CD8-positive, alpha-beta memory T cell (primary cell): ENCODE measurements at places on chromosomes 6 and 20. TPM values are rescaled to one million over a fixed set of nuclear protein-coding genes. Genes with fewer than 3 reads are reported as not detected.

GRCh38 chr6:72140795-72141194, 254.4 kb downstream of the RIMS1 start:
- DNase-seq, result no peak

DNA sequence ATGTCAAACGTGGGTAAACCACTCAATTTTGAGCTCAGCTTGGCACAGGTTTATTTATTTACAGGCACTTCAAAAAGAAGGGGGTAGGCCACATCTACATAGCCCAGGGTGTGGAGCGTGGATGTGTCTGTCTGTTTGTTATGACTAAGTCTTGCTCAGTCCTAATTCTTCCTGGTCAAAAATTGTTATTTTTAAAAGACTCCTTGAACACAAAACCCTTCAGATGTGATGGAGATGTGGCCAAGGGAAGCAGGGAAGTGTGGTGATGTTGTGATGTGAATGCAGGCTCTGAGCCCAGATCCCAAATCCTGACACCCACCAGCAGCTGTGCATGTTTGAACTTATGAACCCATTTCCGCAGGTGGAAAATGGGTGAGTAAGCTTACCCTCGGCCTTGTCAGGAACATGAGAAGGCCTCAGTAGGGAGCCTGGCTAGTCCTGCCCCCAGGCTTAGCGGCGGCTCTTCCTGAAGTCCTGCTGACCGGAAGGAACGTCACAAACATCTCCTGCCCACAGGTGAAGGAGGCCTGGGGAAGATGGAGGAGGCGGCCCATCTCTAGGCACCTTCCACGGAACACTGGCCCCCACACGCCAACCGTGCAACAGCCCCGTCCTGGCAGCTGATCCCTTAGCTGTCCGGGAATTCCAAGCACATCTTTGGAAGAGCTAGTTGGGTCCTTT, 119.7 kb downstream of the MYLK4 start:
- no peak for DNase-seq

DNA sequence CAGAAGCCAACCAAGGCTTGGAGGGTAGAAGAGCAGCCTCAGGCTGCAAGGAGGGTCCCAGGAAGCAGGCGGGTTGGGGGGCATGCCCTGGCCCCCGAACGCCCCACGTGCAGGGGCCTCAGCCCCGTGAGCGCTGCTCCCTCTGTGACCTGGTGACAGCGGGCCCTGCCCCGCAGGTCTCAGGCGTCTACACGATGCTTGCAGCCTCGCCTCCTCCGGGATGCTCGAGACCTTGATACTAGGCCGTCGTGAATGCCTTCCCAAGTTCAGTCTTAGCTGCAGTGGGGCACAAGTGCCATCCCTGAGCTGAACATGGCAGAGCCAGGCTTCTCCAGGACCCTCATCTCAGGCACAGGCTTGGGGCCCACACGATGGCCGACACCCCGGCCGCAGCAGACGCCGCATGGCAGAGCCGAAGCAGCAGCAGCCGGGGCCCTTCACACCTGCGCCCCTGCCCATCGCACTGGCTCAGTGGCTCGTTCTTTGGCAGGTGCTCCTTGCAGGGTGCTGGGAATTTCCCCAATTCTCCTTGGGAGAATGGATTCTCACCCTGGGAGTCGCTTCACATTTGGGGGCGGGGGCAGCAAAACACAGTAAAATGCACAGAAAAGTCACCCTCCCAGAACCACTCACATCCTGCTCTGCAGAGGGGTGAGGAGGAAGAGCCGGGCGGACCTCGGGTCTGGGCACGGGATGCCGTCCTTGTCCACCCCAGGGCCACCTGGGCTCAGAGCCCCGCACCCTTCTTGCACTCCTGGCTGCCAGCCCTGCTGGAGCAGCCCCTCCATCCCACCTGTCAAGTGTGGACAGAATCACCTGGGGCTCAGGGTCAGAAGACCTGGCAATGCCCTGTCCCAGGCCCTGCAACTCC, 161.8 kb downstream of the DLL1 start:
- DNase-seq, result no peak

- DNase-seq, result no peak
These were observed 12.5 kb downstream of the GZF1 start for GRCh38 chr20:23374441-23374840.

MCHR2 gene
- total RNA-seq, result not detected

SEL1L2 gene
- not detected for total RNA-seq

SLC17A1 gene
- total RNA-seq, result not detected
